ENCODE measurements at places on chromosomes 12 and 14. TPM values are rescaled to one million over a fixed set of nuclear protein-coding genes. Genes with fewer than 3 reads are reported as not detected.

- H3K36me3 ChIP-seq = no peaks in the 10 kb centered on the region
- no peak overlapping the region for H3K27ac ChIP-seq
- peaks cover 15% of the 10 kb centered on the region for H3K4me1 ChIP-seq
- no peak for DNase-seq
- H3K4me3 ChIP-seq = no peak overlapping the region
Observed at GRCh38 chr12:124593176-124593575, 25.8 kb upstream of the NCOR2 start.

Gene DDX11
- total RNA-seq = 52.9 TPM

Gene AICDA
- total RNA-seq = not detected

DNA sequence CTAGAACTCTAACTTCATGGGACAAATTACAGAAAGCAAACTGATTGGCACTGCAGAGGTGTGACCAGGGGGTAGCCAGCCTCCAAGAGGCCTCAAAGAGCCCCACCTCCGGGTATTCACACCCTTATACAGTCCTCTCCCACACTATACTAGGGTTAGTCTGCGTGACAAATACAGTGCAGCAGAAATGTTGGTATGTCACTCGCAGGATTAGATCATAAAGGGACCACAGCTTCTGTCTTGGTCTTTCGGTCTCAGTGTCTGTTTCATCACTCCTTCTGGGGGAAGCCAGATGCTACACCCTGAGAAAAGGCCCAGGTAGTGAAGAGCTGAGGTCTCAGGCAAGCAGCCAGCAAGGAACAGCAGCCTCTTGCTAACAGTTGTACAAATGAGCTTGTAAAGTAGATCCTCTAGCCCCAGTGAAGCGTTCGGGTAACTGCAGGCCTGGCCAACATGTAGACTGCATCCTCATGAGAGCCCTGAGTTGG is 68.9 kb upstream of the SAV1 start:
- no peak overlapping the region for H3K4me3 ChIP-seq
- no peak for DNase-seq
- peaks cover 20% of the 10 kb centered on the region for H3K36me3 ChIP-seq
- H3K4me1 ChIP-seq = peaks cover 37% of the 10 kb centered on the region

- H3K27ac ChIP-seq = no peak overlapping the region
- no peak for DNase-seq
- H3K27me3 ChIP-seq = peaks cover 11% of the 10 kb centered on the region
- H3K4me1 ChIP-seq = peaks cover 12% of the 10 kb centered on the region
- no peak overlapping the region for H3K4me3 ChIP-seq
Observed at GRCh38 chr12:109736552-109737108, 23.0 kb downstream of the FAM222A start.
